ENCODE measurements at places on chromosomes 3 and 15.

DNA sequence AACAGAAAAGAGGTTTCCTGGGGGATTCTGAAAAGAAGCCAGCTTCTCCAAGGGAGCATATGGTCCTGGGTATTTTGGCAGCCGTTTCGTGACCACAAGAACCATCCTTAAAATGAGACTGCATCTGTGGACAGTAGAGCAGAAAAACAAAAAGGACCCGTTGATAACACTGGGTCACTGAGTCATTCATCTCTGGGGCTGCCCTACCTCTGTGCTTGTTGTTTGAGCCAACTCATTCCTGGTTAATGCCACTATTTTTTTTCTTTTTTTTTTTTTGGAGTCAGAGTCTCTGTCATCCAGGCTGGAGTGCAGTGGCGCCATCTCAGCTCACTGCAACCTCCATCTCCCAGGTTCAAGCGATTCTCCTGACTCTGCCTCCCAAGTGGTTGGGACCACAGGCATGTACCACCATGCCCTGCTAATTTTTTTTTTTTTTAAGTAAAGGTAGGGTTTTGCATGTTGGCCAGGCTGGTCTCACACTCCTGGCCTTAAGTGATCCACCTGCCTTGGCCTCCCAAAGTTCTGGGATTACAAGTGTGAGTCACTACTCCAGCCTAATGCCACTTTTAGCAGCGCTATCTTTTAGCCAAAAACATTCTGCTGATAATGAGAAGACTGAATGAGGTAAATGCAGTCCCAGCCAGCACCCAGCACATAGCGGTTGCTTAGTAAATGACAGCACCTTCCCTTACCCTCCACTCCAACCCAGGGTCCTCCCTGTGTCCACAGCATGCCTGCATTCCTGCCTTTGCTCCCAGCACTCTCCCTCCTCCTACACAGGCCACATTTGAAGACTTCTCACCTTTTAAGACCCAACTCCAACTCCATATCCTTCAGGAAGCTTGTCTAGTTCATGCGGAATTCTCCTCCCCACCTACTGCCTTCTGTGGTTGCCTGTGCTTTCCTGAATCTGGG, 9.1 kb upstream of the ISL2 start:
- no peak for ATAC-seq

DNA sequence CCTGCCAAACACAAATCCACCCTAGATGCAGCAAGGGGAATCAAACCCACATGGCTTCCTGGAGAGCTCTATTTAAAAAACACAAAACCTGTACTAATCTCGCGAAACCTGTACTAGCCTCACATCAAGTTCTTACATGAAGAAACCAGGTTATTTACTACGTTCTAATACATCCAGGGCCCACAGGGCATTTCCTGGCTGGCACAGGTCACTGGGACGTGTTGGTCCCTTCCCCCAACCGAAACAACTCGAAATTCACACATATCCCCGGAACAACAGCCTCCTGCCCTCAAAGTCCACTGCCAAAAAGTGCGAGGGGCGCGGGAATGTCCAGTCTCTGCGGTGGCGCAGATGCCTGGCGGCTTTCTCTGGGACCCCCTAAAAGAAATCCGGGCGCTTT, 955 bp downstream of the CDCP1 start:
- no peak for ATAC-seq

- no peak for ATAC-seq
Measured at GRCh38 chr3:45704301-45704943, 15.2 kb downstream of the SACM1L start.

DNA sequence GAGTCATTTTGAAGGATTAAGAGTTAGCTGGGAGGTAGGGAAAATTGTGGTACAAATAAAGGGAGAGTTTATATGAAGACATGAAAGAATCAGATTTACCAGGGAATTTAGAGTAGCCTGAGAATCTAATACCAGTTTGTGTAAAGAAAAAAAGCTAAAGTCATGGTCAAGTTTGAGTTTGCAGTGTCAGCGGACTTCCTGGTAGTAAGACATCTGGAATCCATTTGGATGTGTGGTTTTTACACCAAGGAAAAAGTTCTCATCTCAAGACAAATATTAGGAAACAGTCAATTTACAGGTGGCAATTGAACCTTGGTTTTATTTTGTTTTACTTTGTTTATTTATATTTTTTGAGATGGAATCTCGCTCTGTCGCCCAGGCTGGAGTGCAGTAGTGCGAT, 1.5 kb upstream of the P2RY12 start:
- no peak for ATAC-seq

DNA sequence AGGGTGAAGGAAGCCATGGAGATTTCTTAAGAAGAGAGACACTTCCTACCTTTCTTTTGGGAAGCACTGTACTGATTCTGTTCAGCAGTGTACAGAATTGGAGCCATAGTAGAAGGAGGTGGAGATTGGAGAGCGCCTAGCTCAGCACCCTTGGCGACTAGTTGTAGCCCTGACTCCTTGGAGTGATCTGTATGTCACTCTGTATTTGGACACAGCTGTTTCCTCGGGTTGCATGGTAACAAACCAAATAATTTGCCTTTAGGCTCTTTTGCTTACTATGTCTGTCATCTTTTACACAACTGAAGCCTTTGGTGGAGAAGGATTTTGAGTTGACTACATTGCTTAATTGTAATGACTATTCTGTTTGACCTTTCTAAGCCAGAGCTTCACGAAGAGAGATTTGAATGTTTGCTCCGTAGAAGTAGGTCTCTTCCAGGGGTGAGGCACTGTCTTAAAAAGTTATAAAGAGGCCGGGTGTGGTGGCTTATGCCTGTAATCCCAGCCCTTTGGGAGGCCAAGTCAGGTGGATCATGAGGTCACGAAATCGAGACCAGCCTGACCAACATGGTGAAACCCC, 77.1 kb downstream of the AKAP13 start:
- ATAC-seq = peak; percentile 85

- ATAC-seq = no peak
Measured at GRCh38 chr3:172040981-172041963, 1.9 kb downstream of the FNDC3B start.

- no peak for ATAC-seq
Measured at GRCh38 chr3:41673650-41674049, 288.3 kb downstream of the ULK4 start.

- ATAC-seq = no peak
Measured at GRCh38 chr15:34456658-34457057, 19.1 kb upstream of the GOLGA8A start.

DNA sequence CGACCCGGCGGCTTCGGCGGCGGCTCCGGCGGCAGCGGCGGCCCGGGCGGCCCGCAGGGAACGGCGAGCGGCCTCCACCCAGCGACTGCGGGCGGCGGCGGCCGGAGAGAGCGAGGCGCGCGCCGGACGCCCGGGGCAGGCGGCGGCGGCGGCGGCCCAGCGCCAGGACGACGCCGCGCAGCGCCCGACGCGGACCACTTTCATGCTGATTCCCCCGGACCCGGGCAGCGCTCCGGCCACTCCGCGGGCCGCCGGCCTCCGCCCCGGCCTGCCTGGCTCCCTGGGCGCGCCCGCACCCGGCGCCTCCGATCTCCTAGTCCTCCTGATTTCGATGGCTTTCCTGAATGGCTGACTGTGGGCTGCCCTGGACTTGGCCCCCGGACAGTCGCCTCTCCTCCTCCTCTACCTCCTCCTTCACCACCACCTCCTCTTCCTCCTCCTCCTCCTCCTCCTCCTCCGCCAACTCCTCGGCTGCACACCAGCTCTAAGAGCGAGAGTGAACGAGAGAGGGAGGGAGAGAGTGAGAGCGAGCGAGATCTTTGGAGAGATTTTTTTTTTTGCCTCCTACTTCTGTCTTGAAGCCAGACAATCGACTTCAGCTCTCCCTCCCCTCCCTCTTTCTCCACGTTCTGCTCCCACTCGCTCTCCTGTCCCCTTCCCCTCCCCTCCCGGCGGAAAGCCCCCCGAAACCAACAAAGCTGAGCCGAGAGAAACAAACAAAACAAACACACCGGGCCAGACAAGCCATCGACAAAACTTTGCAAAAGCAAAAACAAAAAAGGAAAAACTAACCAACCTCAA, 844 bp downstream of the NR2F2 start:
- ATAC-seq = no peak

DNA sequence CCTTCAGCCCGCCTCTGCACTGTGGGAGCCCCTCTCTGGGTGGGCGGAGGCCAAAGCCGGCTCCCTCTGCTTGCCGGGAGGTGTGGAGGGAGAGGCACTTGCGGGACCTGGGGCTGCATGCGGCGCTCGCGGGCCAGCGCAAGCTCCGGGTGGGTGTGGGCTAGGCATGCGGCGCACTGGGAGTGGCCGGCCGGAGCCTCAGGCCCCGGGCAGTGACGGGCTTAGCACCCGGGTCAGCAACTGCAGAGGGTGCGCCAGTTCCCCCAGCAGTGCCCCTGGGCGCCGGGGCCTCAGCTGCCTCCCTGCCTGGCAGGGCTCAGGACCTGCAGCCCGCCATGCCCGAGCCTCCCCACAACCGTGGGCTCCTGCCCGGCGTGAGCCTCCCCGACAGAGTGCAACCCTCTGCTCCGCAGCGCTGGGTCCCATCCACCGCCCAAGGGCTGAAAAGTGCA, 98.9 kb upstream of the POU1F1 start:
- peak; percentile 54 for ATAC-seq

- no peak for ATAC-seq
Measured at GRCh38 chr3:113268311-113268710, 57.0 kb downstream of the BOC start.

GRCh38 chr3:53103397-53104296, 26.6 kb downstream of the RFT1 start:
- no peak for ATAC-seq

DNA sequence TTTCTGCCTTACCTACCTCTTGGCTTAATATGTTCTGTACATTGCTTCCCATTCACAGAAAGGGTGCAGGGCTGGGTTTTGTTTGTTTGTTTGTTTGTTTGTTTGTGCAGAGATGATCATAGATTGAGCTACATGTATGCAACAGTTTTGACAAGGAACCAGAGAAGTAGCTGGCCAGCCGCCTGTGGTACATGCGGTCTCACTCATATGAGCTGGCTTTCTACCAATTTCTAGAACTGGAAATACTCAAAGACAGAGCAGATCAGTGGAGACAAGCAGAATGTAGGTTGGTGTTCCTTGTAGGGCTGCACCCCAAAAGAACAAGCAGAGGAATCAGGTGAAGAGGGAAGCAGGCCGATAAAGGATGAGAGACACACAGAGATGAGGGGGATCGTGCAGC, 502.7 kb downstream of the SOX2 start:
- ATAC-seq = no peak

- no peak for ATAC-seq
Measured at GRCh38 chr15:63938486-63939061, 104.8 kb upstream of the HERC1 start.

DNA sequence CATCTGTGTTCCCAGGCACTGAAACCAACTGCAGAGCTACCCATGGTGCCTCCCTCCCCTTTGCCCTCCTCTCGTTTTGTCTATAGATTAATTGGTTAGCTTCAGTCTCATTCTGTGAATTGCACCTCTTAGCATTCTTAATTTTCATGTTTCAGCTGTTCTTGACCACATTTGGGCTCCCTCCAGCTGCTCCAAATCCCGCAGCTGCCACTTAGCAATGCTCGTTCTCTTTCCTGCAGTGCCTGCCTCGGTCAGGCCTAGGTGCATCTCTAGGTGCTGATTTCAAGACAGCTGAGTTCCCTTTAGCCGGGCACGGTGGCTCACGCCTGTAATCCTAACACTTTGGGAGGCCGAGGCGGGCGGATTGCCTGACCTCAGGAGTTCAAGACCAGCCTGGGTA, 47.0 kb upstream of the SMAD3 start:
- ATAC-seq = no peak

DNA sequence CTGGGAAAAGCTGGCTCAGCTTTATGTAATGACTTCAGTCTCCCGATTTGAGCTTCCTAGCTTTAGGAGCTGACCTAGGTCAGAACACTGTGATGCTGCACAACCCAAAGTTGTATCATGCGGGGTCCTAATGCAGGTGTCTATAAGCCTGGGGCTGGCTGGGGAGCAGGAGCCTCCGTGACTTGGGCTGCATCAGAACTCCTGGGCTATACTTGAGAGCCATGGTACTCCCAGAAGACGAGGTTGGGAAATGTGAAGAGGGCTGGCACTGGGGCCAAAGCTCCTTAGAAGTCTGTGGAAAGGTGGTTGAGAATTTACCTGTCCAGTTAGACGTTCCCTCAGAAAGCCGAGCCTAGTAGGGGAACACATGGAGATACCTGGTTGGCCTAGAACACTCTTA, 57.0 kb downstream of the BSN start:
- ATAC-seq = no peak

- no peak for ATAC-seq
Measured at GRCh38 chr3:190566043-190566933, 52.4 kb downstream of the IL1RAP start.

DNA sequence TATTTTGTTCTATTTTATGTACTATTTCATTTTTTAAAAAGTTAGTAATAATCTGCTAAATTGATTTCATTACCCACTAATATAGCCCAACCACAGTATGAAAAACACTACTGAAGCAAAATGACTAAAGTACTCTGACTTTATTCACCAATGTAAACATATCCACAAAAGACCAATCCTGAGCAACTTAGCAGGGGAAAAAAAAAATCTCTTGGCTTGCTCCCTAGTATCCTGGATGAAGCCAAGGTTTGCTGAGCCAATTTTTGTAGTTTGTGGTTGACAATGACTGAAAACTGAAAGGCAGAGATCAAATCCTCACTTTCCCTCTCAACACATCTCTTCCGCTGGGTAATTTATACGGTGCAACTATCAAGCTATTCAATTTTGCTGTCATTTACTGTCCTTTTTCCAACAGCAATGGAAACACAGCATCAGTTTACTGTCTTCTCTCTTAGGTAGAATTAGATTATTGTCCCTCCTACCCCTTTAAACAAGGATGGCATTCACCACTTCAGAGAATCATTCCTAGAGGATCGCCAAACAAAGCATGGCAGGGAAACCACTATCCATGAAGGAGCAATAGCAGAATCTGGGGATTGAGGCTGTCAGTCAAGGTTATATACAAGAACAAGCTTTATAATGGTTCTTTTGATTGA, 149.7 kb downstream of the THRB start:
- ATAC-seq = no peak

DNA sequence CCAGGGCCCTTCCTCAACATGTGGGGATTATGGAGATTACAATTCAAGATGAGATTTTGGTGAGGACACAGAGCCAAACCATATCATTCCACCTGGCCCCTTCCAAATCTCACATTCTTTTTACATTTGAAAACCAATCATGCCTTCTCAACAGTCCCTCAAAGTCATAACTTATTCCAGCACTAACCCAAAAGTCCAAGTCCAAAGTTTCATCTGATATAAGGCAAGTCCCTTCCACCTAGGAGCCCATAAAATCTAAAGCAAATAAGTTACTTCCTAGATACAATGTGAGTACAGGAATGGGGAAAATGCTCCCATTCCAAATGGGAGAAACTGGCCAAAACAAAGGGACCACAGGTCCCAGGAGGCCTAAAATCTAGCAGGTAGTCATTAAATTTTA, 309.5 kb upstream of the SLITRK3 start:
- no peak for ATAC-seq

GRCh38 chr3:157463816-157464215, 27.2 kb downstream of the PTX3 start:
- no peak for ATAC-seq

GRCh38 chr3:47536221-47536891, 22.8 kb upstream of the ELP6 start:
- ATAC-seq = no peak
